ENCODE measurements at places on chromosomes 5 and 9.

- no peak for DNase-seq
Measured at GRCh38 chr5:8188874-8189565, 320.1 kb downstream of the MTRR start.

DNA sequence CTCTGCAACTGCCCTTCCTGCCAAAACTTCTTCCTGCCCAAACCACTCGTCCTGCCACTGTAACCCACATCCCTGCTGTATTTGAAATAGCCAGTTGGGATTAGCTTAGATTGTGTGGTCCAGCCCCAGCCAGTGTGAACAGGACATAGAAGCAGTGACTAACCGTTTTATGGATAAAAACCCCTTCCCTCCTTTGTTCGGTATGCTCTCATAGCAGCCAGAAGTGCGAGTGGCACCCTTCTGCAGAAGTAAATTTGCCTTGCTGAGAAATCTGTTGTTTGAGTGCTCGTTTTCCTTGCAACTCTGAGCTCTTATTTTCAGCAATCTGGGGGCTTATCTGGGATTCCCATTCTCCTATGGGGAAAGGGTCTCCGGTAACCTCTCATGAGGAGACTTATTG lies 470.0 kb downstream of the PRDM9 start:
- DNase-seq, result no peak

GRCh38 chr5:110376281-110376951 lies 350.1 kb downstream of the TMEM232 start:
- no peak for DNase-seq

GRCh38 chr5:123371575-123372179 lies 51.5 kb downstream of the CEP120 start:
- DNase-seq, result peak; percentile 41

DNA sequence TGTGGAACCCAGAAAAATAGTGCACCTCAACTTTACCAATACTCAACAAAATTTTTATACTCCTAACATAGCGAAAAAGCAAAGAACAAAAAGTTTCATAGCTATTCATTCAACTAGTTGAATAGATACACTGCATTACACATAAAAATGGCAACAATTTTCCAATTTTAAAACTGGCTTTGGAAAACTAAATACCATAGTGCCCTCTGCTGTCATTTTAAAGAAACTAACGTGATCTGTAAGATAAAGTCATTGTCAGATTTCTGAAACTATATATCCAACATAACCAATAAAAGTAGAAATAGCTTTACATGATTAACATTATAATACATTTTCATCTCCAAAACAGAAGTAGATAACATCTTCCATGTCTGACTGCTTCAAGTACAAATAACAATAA lies 31.6 kb downstream of the DTWD2 start:
- peak; percentile 47 for DNase-seq

GRCh38 chr5:19240170-19240569 lies 747.8 kb downstream of the CDH18 start:
- peak; percentile 31 for DNase-seq

DNA sequence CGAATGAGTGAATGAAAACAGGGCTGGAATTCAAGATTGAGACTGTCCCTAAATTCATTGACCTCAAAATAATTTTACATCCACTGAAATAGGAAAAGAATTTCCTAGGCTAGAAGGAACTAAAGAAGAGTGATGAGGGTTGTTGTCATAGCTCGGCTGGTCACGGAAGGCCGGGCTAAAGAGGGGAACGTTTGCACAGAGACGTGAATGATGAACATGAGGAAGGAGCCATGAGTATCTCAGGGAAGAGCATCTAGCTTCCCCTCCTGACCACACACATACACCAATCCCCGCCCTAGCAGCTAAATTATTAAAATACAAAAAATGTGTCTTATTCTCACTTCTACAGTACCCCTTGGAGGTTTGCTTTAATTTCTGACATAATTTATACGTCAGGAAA lies 124.4 kb upstream of the ABCA1 start:
- no peak for DNase-seq

DNA sequence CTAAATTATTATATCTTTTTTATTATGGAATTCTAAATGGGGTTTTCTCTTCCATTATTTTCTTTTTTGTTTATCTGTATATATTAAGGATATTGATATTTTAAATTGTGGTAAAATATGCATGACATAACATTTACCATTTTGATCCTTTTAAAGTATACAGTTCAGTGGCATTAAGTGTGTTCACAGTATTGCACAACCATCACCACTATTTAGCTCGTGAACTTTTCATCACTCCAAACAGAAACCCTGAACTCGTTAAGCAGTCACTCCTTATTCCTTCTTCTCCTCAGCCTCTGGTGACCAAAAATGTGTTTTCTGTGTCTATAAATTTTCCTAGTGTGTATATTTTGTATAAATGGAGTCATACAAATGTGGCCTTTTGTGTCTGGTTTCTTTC lies 188.2 kb downstream of the CCDC171 start:
- no peak for DNase-seq

DNA sequence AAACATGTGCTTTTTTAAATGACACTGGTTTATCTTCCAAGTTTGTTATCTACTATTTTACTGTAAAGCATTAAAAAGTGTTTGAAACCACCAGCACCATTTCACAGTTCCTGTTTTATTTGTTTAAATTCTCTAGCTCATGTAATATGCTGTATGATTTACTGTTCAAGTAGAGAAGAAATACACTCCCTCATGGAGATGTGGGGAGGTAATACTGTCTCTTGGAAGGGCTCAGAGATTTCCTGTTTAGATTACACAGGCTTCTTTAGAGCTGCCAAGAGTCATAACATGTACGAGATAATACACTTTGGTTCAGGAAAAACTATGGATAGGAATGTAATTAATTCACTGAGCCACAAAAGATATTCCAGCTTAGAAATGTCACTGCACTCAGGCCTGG lies 135.0 kb upstream of the CCDC152 start:
- DNase-seq, result no peak

GRCh38 chr9:116027511-116027910 lies 126.1 kb upstream of the PAPPA start:
- DNase-seq, result no peak
